Activated CD4-positive, alpha-beta T cell treated with anti-CD3 and anti-CD28 coated beads for 48 hours (primary cell): ENCODE measurements at places on chromosomes 7 and 10.

- DNase-seq = no peak
Observed at GRCh38 chr7:113092762-113093161, 6.1 kb upstream of the GPR85 start.

- no peak for DNase-seq
Observed at GRCh38 chr7:14666304-14666703, 236.2 kb downstream of the DGKB start.

GRCh38 chr10:99534939-99535763 is 2.4 kb downstream of the NKX2-3 start:
- peak; percentile 40 for DNase-seq

DNA sequence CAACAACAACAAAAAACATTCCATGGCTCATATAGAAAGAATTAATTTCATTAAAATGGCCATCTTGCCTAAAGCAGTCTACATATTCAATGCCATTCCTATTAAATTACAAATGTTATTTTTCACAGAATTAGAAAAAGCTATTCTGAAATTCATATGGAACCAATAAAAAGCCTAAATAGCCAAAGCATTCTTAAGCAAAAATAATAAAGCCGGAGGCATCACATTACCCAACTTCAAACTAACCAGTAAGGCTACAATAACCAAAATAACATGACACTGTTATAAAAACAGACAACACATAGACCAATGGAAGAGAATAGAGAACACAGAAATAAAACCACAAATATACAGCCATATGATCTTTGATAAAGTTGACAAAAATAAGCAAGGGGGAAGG is 330.4 kb downstream of the KIF20B start:
- no peak for DNase-seq

DNA sequence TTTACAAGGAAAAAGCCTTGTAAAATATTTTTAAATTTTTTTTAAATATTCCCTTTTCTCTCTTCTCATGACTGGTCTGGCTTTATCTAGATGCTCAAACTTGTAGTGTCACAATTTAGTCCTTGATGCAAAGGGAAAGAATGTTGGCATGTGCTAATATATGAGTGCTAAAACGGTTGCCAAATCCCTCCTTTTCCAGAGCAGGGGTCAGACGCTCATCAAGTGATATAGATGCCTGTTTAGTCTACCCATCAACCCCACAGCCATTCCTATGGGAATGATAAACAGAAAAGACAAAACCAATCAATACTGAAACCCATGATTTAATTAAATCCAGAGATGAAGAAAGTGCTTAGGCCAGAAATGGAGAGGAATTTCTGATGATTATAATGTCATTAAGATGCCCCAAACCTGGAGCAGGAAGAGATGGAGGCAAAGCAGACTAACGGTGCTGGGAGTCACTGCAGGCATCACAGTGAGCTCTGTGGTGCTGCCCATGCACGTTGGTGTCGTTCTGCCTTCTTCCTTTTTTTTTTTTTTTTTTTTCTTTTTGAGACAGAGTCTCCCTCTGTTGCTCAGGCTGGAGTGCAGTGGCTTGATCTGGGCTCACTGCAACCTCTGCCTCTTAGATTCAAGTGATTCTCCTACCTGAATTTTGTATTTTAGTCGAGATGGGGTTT is 210.1 kb upstream of the STK17A start:
- no peak for DNase-seq

DNA sequence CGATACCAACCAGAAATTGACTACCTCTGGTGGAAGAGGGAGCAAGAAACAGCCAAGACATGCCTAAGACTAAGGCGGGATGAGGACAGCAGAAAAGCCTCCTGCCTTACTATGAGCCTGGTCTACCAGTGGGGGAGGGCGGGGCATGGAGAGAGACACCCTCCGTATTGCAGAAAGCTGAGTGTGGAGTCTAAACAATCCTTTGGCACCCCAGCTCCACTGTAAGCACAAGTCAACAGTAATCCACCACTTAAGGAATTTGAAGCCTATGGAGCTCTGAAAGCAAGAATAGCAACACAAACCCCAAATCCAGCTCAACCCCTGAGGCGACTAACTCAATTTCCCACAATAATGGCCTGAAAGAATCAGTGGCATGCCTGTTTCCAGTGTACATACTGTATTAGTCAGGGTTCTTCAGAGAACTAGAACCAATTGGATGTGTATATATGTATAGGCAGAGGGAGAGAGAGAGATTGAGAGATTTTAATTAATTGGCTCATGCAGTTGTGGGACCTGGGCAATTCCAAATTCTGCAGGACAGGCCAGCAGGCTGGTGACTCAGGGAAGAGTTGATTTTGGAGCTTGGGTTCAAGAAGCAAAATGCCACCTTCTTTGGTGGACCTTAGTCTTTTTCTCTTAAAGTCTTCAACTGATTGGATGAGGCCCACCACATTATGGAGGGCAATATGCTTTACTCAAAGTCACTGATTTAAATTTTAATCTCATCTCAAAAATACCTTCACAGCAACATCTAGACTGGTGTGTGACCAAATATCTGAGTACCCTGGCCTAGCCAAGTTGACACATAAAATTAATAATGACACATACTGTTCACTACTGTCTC is 13.5 kb downstream of the PPIF start:
- no peak for DNase-seq

GRCh38 chr10:97851341-97852001 is 1.8 kb downstream of the GOLGA7B start:
- peak; percentile 38 for DNase-seq

DNA sequence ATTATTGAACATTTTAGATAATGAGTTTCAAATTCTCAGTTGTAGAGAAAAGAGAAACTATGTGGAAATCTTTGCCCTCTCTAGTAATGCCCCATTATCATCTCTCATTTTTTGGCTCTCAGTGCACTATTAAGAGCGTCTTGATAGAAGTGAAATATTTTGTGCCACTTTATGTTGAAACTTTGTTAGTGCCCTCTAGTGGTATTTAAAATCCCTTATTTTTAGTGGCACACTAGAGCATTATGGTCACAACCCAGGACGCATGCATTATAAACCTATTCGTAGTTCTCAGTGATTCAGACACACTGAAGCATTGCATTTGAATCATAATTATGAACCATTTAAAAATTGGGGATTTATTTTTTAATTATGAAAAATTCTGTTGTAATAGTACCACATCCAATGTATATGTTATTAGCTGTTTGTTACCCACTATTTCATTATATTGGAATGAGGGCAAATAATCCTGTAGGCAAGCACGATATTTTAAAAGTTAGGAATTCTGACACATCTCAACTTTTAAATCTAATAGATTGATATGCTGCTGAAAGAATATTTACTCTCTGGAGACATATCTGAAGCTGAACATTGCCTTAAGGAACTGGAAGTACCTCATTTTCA is 21.9 kb downstream of the PDCD4 start:
- no peak for DNase-seq

DNA sequence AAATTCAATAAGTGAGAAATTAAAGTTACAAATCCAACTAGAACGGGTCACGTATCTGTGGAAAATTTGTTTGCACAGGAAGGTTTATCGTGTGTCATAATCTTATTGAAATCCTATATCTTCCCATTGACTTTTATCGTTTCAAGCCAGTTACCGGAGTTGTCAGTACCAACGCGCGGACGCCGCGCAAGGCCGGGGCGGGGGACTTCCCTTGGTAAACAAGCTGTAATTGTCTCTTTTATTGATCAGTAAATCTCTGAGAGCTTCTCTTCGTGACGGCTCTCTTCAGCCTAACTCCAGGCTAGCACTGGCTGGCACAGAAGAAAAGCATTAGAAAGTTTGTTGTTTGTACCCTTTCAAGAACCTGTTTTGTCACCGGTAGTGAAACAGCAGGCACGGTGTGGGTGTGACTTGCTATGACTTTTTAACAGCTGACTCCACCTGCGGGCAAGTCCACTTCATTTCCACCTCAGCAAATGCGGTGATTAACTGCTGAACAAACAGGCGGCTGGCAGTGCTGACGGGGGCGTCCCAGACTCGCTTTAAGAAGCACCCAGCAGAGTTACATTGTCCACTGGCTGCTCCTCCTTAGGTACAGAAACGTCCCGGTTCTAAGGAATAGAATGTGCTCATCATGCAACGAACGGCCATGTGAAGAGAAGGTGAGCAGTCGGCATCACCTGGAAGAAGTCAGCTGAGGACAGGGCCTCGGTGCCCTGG is 215.8 kb downstream of the MAD1L1 start:
- no peak for DNase-seq

DNA sequence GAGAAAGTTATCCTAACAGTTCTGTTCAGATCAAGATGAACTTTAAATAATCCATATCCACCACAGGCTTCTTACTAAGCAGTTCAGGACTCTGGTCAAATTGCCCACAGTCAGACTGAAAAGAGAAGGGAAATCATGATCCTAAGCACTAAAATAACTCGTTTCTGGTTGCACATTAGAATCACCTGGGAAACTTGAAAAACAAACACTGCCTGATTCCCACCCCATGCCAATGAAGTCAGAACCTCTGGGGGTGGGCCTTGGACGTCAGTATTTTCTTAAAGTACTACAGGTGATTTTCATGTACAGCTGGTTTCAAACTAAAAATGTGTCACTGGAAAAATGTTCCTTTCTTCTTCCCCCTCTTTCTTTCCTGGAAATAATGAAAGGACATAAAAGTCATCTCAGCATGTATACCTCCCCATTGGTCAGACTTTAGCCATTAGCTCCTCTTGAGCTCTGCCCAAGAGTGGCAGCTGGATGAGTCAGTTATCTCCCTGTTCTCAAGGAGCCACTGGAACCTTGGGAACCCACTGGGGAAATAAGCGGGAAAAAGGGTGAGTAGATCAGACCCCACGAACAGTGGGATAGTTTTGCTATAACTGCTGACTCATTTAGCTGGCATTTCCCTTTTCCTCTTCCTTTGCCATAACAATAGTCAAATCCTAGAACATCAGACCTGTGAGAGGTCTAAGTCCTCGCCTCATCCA is 75.3 kb upstream of the IL6 start:
- no peak for DNase-seq

DNA sequence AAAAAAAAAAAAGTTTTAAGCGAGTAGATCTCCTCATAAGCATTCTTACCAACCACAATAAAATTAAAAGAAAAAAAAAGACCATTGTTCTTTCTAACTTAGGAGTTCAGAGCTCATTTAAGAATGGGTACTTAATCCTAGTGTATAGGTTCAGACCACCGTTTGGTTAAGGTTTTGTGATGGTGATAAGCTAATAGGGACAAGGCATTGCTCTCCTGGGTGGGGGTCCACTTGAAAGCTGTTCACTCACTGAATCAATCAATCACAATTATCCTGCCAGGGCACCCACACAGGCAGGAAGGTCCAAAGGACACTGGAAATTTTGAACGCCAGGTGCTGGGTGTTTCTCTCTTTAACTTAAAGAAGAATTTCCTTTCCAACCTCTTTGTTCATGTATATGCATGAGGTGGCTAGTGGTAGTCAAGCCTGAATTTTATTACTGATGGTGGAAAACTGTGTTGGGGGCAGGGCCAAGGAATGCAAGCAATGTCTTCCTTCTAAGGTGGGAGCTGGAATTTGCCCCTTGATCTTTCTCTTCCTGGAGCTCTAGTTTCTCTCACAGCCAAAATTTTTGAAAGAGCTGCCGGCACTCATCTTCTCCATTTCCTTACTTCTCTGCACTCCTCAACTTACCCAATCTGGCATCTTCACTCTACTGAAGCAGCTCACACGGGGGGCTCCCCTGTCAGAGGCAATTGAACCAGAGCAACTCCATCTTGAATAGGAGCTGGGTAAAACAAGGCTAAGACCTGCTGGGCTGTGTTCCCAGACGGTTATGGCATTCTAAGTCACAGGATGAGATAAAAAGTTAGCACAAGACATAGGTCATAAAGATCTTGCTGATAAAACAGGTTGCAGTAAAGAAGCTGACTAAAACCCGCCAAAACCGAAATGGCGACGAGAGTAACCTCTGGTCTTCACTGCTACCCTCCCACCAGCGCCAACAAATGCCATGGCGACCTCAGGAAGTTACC is 7.5 kb upstream of the FAM131B start:
- no peak for DNase-seq

GRCh38 chr10:95459446-95460045 is 101.6 kb downstream of the SORBS1 start:
- DNase-seq = no peak

DNA sequence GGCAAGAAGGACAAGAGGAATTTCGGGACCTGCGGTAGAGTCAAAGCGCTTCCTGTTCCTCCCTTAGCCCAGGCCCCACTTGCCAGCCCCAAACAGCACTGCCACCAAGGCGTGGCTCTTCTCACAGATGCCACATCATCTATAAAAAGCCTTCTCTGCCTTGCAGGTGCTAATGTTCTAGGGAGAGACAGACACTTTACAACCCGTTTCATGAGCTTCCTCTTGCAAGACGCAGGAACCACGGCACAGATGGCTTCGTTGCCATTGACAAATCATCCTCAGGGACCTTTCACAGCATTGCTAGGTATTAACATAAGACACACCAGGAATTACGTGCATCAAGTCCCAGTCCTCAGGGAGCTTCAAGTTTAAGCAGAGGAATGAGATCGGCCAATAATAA is 180.9 kb downstream of the JCAD start:
- DNase-seq = no peak

DNA sequence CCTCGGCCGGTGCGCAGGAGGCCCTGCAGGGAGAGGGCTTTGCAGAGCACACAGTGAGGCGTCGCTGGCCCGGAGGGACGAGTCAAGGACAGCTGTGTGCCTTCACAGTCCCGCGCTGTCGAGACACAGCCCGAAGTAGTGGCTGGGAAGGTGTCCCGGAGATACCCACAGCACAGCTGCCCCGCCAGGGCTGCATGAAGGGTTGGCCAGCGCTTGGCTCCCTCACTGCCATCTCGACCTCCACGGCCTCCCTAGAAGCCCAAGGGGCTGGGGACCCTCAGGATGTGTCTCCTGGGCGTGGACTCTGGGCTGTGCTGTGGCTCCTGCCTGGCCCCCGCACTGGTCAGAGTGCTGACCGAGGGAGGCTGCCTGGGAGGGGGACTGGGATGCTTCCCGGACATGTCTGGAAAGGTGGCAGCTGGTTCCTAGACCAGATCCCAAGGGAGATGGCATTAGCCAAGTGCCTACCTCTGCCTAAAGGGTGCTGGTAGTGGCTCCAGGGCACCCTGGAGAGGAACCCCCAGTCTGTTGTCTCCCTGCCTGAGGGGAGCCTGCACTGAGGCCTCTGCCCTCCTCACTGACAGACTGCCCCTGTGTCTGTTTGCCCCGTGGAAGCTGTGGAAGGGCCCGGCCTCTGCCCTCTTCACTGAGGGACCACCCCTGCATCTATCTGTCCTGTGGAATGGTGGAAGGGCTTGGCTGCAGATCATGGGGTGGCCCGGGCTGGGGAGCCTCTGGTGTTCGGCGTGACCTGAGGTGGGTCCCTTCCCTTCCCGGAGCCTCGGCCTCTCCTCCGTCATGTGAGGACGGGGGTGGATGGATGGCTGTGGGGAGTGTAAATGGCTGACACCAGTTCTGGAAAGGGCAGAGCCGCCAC is 5.8 kb downstream of the ELFN1 start:
- no peak for DNase-seq

DNA sequence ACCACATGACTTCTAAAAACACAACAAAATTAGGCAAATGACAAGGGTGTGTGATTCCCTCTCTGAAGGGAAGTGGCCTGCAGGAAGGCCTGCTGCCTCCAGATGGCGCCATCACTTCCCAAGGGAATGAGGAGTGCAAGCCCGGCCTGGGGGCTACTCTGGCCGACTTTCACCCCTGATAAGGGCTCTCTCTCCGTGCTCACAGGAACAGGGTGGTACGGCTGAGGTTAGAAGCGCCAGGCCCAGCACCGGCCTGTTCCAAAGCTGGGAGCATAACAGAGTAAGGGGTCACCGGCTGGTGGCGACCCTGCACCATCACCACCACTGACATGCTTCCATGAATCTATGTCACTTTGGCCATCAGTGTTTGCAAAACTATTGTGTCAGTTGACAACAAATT is 13.1 kb downstream of the RBP3 start:
- peak; percentile 63 for DNase-seq
